Omental fat pad (tissue), 4 donors: ENCODE measurements at places on chromosomes 7 and 10. TPM values are rescaled to one million over a fixed set of nuclear protein-coding genes. Genes with fewer than 3 reads are reported as not detected.

DNA sequence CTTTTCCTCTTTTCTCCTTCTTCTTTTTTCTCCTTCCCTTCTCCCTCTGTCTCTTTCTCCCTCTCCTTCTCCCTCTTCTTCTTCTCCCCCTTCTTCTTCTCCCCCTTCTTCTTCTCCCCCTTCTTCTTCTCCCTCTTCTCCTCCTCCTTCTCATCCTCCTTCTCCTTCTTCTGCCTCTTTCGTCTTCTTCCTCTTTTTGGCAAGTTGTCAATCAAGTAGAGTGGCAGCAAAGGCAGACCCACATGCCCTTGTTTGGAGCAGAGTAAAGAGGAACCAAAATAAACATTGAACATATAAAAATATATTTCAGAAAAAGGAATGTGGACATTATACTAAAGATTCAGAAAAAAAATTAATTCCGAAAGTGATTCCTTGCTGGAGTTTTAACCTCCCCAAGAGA lies 59.6 kb upstream of the ZNF33B start:
- DNase-seq, result no peak

DNA sequence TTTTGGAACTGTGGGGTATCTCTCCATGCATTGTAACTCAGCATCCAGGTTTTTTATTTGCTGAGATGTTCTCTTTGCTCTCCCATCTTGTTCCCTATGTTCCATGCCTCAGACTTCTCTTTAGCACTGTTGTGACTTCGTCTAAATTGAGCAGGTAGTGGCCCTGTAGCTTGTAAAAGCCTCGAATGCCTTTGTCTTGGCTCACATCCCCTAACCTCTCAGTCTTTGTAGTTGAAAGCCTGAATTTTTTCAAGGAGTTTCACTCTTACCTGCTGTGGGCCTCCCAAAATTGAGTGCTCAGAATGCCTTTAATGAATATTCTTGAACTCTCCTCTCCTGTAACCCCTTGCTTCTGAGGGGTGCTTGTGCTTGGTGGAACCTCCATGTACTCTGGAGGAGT lies 1137.3 kb downstream of the REEP3 start:
- DNase-seq, result no peak

DNA sequence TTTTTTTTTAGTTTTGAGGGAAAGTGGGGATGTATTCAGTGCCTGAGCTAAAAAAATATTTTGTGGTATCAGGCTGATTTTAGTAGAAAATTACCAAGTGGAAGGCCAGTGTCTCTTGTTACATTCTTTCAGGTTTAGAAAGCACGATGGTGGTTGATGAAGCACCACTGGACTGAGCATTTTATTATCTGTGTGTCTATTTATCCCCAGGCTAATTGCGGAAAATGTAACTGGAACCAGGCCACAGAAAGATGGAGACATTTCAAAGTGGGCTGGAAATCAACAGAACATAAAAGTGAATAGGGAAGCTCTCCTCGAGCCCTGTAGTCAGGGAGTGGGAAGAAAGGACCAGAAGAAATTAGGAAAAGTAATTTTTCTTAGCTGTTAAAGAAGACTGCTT lies 261.0 kb downstream of the STK31 start:
- DNase-seq, result no peak

- DNase-seq, result no peak
These were observed 86.5 kb upstream of the GRB10 start for GRCh38 chr7:50869108-50869725.

GRCh38 chr10:64430690-64431323 lies 909.6 kb downstream of the REEP3 start:
- no peak for DNase-seq

DNA sequence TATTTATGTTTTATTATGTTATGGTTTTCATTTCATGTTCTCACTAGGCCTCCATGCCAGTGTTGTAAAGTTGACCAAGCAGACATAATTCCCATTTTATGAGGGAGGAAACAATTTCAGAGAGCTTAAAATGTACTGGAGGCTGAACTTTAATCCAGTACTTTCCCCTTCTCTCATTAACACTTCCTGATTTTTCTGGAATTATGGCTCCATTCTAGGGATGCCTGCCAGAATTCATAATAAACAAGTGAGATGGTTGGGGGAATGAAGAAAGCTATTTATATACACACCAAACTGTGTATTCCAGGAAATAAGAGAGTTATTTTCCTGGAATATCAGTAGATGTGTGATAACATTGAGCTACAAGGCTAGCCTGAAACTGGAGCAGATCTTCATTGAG lies 6.9 kb downstream of the TMEM236 start:
- DNase-seq, result no peak

DNA sequence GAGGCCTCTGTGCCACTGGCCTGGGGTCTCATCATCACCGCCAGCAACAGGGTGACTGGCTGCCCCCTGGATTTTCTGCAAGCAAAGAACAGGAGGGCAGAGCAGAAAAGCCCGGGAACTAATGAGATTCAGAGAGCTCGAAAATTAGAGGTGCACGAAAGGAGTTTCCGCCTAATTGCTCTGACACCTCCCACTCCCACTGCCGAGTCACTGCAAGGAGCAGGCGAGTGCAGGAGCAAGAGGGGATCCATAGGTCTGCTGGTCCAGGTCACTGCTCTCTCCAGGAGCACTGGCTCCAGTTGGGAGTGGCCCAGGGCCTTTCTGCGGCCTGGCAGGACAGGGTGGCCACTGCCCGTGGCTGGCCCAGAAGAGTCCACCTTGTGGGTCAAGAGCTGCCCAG lies 276.2 kb downstream of the KCNMA1 start:
- no peak for DNase-seq

DNA sequence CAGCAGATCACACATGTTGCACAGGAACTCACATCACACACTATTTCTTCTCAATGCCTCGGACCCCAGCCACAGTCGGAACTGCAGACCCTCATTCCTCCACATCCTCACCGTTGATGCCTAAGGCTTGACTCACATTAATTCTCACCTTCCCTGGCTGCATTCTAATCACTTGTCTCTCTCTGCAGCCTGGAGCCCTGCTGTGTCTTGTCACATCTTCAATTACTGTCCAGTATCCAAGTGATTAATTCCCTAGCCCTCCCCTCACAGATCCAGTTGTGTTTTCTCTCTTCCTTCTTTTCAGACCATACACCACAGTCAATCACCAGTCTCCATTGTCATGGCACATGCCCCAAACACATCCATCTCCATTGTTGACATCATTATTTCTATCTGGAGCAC lies 592.4 kb upstream of the IGFBP3 start:
- no peak for DNase-seq

- no peak for DNase-seq
These were observed 5.6 kb upstream of the PKD1L1 start for GRCh38 chr7:47953822-47954221.

DNA sequence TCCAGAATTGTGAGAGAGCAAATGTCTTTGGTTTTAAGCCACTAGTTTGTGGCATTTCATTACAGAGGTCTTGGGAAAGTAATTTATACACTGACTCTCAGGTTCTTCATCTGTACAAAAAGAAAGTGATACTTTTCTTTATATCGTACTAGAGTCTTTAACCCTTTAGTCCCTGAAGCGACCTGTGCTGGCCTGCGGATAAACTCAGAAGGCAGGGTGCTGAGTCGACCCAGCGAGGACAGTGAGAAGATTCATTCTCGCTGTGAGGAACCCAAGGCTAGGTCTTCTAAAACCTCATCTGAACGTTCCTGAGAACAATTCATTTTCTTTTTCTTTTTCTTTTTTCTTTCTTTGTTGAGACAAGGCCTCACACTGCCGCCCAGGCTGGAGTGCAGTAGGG lies 514.2 kb upstream of the MGMT start:
- DNase-seq, result no peak

DNA sequence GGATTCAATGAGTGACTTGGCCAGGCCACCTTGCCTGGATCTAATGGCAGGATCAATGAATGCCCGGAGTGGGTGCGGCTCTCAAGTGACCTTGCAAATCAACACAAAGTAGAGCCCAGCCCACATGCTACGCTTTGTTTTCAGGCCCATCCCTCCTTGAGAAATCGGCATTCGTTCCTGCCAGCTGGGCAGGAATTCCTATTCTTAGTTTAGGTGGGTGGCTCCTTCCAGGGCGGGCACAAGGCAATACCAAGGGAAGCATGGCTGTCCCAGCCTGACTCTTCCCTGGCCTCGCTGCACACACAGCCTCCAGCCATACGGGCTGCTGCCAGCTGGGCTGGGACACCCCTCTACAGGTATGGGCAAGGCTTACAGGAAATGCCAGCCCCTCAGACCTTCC lies 119.3 kb downstream of the SH3PXD2A start:
- DNase-seq, result no peak

- no peak for DNase-seq
These were observed 5.8 kb downstream of the CALHM3 start for GRCh38 chr10:103473261-103473671.

DNA sequence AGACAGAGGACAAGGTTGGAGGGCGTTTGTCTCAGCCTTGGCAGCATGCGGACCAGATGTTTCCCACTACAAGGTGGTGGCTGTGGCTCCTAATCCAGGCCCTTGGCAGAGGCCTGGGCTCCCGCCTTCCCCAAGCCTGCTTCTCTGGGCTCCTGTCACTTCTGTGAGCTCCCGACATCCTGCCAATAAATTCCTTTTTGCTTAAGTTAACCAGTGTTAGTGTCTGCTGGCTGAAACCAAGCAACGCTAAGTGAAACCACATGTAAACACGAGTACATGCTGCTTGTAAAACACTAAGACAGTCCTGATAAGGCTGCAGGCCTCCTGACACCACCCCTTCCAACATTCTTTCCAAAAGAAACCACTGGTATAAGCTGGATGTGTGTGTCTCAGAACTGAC lies 263.6 kb upstream of the ZMIZ1 start:
- DNase-seq, result no peak

DNA sequence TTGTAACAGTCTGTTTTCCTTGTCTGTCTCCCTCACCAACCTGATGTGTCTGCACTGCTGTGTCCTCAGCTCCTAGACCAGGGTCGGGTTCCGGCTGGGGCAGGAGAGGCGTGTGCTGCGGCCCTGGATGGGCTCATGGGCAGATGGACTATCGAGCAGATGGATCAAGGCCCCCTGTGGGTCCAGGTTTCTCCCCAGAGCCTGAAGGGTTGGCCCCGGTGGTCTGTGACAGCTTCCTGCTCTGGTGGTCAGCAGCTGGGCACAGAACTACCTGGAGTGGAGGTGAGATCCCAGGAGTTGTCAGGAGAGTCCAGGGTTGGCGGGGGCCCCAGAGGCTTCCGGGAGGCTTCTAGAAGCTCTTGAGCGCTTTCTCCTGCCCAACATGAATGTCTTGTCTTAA lies 75.1 kb downstream of the GRK5 start:
- no peak for DNase-seq

DNA sequence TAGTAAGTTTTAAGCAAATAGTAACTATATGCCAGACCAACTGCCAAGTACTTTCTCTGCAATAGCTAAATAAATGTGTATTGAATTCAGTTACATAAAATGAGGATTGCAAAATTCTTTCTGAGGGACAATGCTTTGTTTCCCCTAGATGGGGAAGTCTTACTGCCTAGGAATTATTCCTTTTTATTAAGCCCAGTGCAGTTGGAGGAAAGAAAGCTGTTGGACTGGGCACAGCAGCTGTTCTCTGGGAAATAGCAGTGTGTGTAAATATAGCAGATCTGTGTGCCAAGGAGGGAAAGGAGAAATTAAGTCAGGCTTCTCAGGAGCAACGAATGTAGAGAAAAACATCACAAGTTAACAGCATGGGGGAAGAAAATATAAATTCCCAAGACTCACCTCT lies 77.1 kb downstream of the SEC23IP start:
- no peak for DNase-seq

- no peak for DNase-seq
These were observed 119.9 kb downstream of the ADCYAP1R1 start for GRCh38 chr7:31171984-31172383.

DNA sequence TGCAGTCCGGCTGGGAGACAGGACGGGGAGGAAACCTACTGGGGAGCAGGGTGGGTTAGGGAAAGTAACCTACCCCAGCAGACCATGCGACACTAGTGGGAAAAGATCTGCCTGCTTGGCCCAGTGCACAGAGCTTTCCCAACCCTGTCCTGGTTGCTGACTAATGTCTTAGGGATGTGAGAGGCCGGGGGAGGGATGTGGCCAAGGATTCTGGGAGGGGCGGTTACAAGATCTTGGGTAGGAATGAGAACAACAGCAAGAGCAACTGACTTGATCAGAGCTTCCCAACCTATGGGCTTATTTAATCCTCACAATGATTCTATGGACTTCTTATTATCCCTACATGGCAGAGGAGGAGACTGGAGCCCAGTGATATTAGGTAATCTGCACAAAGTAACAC lies 24.0 kb upstream of the EIF5AL1 start:
- peak; percentile 57 for DNase-seq

DNA sequence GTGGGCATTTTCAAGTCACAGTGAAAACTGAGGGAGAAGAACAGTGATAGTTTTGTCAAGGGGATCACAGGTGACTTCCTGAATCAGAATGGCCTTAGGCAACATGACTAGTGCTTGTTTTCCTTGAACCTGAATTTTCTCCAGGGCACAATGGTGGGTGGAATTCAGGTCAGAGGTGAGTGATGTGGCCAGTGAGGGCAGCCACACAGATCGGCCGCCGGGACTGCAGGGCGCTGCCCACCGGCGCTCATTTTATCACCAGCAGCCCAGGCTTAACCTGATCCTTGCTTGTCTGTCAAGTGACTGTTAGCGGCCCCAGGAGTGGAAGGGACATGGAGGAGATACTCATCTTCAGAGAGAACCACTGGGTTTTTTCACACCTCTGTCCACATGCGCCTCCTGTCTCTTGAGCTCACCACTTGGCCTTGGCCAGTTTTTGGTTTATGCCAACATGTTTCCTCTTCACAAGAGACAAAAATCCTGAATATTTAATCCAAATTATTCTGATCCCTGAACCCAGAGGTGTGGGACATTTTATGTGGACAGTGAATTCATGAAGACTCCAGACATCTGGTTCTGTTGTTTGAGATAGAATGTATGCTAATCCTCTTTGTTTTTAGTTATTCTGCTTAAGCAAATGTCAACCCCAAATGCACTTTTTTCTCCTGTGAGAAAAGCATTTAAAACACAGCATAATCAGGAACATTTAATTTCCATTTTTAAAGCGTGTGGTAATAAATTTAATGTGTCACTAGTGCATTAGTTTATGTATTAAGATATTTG lies 108.7 kb downstream of the DOCK1 start:
- DNase-seq, result no peak

- DNase-seq, result no peak
These were observed 433.4 kb upstream of the NFE2L3 start for GRCh38 chr7:25718596-25718995.

GRCh38 chr10:659688-660141 lies 29.8 kb downstream of the DIP2C start:
- no peak for DNase-seq

GRCh38 chr7:45882465-45882810 lies 5.8 kb upstream of the IGFBP1 start:
- DNase-seq, result no peak

GRCh38 chr10:77555591-77556212 lies 81.9 kb downstream of the KCNMA1 start:
- DNase-seq, result no peak

GRCh38 chr7:43118313-43118712 lies 5.9 kb downstream of the HECW1 start:
- no peak for DNase-seq

TNS3 gene
- total RNA-seq, result 112 TPM

GIMAP1 gene
- total RNA-seq, result 2.1 TPM

PAOX gene
- total RNA-seq, result 7.2 TPM

KEL gene
- total RNA-seq, result not detected

LIPJ gene
- not detected for total RNA-seq

VPS37D gene
- total RNA-seq, result 1.1 TPM

C10orf67 gene
- not detected for total RNA-seq

EVX1 gene
- total RNA-seq, result not detected

PITX3 gene
- total RNA-seq, result not detected

BAG3 gene
- total RNA-seq, result 43.4 TPM

DKK1 gene
- total RNA-seq, result 5.8 TPM

ECHDC3 gene
- total RNA-seq, result 138 TPM

APBB1IP gene
- 8.5 TPM for total RNA-seq

RSPH10B gene
- 0.24 TPM for total RNA-seq

DYDC2 gene
- total RNA-seq, result not detected

SP4 gene
- total RNA-seq, result 6.5 TPM

NEBL gene
- 8.0 TPM for total RNA-seq
